ENCODE measurements at places on chromosomes 7 and 10.
A peak's percentile ranks its signal among the peaks of the same experiment; 100 is the strongest.

DNA sequence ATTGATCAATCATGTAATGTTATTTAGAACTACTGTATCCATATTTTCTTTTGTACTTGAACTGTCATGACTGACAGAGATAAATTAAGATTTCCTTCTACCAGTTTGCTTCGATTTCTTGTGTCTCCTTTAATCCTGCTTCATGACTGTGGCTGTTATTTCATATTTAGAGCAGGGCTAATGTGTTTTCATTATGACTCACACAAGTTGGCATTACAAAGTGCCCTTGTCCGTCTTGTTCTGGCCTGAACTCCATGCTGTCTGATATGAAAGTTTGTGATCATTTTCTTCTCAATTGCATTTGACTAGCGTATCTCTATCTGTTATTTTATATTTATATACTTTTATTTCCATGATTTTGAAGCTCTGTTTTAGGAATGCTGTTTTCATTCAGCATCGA lies 344.1 kb upstream of the PRKCQ start:
- peak; percentile 77 for DNase-seq

DNA sequence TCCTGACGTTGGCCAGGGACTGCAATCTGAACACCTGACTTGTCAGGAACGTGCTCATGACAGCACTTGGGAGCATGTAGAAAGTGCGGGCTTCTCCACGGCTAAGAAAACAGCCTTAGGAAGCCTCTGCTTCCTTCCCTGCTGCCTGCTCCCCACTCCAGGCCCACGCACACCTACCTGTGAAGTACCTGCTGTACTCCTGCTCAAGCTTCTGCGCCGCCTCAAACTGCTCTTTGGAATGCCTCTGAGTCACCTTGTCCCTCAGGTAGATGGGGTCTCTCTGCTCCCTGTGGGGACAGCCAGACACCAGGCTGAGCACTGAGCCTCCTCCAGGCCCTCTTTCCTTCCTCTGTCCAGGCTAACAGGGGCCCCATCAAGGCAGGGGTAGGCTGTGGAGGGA lies 132.7 kb downstream of the DLG5 start:
- DNase-seq = no peak

DNA sequence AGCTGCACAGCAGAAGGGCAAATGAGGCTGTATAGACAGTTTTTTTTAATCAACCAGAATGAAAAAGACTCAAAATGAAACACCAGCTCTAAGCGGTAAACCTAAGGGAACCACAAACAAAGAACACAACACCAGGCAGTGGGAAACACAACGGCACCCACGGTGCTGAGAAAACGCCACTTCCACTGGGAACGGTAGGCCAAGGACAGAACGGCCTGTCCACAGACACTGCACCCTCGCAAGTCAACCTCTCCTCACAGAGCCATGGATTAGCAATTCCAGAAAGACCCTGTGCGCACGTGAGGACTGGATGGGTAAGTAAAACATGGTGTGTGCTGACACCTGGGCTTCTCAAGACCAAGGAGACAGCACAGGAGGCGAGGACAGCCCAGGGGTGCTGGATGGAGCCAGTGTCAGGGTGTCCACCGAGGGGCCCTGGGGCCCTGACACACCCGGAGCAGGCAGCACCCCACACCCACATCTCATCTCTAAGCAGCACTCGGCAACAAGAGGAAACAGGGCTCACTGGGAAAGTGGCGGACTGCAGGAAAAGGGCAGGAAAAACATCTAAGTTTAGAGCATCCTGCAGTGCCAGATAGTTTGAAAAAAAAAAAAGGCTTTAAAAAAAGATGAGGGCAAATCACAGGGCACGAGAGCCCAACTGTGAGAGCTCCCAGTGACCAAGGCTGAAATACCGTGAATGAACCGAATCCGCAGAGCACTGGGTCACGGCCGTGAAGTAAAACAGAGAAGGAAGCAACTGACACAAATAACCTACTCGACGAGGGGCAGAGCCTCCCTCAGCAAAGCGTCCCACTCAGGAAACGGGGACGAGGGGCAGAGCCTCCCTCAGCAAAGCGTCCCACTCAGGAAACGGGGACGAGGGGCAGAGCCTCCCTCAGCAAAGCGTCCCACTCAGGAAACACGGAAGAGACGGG lies 120.2 kb downstream of the MAD1L1 start:
- DNase-seq = no peak

DNA sequence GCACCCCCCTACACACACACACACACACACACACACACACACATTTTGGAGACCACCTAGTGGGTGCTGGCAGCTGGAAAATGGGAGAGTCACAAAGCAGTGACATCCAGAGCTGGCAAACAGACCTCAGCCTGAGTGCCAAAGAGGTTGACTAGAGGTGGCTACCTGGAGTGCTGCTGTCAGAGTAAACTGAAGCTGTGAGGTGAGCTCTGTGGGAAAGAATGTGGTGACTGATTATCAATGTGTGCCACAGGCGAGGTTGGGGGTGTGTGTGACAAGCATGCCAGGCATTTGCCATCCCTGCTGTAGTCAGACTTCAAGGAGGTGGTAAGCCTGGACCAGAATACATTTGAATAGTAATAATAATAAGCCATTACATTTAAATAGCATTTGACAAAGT lies 120.6 kb downstream of the SLIT1 start:
- DNase-seq = no peak

DNA sequence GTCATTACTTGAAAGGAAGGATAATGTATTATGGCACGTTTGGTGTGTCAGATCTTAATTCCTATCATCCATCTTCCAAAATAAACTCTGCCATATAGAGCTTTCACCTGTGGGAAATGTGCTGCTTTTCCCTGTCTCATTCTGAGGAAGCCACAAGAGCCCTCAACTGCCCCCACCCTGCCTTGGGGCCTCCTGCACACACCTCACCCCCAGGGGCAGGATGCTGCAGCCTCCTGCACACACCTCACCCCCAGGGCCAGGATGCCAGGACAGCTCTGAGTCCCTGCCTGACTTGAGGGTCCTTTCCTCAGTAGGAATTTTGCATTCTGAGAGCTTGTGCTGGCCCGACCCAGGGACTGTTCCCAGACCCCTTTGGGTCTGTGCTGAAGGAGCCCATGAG lies 67.1 kb downstream of the COL13A1 start:
- no peak for DNase-seq

DNA sequence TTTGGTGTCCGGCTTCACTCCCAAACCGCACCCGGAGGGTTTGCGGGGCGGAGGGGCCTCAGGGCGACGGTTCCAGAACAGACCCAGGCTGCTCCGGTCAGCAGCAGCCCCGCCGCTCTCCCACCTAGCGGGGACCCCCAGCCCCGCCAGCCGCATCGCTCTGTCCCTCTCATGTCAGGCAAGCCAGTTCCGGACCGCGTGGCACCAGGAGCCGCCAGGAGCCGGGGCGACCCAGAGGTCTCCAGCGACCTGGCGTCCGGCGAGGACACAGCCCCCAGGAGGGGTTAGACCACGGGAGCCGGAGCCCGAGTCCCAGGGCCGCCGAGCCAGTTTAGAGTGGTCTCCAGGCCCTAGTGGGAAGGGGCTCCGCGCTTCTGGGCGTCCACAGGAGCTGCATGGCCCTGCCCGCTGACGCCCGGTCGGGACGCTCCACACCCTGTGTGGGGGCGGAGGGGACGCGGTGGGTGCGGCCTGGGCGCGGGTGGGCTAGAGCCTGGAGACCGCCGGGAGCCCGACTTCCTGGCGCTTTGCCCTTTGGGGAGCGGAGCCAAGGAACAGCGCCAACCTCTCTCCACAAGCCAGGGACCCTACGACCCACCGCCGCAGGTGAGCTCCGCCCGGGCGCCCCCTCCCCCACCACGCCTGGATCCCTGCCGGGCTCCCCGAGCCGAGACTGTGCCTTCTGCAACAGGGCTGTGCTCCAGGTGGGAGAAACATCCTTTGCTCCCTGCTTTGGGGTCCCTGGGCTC lies 43.4 kb downstream of the ZNF117 start:
- DNase-seq = no peak

GRCh38 chr7:134954197-134955082 lies 31.9 kb upstream of the AGBL3 start:
- DNase-seq = peak; percentile 22

DNA sequence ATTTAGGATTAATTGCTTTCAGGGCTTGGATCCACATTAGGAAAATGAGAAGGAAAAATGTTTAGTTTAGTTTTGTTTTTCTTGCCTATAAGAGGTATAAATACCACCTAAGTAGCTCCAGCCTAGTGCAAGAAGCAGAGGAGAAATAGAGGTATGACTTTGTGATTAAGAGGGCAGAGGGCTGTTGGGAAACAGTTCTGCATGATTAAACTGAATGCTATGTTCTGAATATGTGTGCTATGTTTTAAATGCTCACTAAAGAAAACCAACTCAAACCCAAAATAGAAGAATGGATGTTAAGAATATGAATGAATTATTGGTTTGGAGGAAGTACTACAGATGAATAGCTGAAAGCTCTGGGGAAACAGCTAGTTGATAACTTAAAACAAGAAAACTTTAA lies 7.6 kb downstream of the CALCR start:
- DNase-seq = no peak

- no peak for DNase-seq
Measured at GRCh38 chr10:91040343-91040742, 119.5 kb upstream of the ANKRD1 start.

DNA sequence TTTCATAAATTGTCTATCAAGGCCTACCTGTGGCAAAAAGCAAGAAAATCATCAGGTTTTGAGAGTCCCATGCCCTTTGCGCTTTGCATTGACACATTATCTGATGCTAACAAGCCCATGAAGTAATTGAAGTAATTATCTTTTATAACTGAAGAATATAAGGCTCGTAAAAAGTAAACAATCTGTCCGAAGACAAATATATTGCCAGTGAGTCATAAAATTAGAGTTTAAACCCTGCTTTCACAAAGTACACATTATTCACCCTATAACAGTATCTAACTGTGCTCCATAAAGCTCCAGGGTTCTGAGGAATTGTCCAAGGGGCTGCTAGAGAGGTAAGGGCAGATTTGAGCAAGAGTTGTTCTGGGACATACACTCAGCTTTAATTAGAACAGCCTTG lies 102.3 kb upstream of the PPP1R3A start:
- peak; percentile 74 for DNase-seq

DNA sequence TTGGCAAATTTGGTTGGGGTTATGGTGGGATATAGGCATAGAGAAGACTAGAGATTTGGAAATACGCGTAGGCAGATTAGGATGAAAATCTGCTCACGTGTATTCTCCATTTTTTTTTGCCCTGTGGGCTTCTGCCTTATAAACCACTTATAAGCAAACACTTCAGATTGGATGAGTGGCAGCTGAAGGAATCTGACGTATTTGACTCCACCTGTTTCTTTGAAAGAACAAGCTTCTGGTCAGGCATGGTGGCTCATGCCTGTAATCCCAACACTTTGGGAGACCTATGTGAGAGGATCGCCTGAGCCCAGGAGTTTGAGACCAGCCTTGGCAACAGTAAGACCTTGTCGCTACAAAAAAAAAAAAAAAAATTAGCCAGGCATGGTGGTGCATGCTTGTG lies 5.1 kb downstream of the STK31 start:
- DNase-seq = no peak

GRCh38 chr10:15719899-15720634 lies at the start of gene ITGA8:
ITGA8 (minus strand) TSS chr10:15719922; CDS start chr10:15719771, 151 bp downstream.
- no peak for DNase-seq

DNA sequence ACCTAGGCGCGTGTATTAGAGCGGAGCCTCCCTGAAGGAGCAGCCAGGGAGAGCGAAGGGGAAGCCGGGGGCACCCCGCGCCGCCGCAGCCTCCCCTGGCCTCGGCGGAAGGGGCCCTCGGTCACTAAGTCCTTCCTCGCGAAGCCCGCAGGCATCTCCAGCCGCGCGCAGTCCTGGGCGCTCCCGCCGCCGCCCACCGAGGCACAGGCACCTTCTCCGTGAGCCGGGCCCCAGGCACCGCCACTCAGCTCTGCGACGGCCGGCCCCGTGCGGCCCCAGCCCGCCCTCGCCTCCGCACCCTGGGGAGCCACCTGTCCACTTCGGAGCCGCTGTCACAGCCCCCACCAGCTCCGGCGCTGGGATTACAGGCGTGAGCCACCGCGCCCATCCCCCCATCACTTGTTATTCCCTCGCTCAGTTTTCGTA lies 80.8 kb downstream of the ZNF467 start:
- no peak for DNase-seq

DNA sequence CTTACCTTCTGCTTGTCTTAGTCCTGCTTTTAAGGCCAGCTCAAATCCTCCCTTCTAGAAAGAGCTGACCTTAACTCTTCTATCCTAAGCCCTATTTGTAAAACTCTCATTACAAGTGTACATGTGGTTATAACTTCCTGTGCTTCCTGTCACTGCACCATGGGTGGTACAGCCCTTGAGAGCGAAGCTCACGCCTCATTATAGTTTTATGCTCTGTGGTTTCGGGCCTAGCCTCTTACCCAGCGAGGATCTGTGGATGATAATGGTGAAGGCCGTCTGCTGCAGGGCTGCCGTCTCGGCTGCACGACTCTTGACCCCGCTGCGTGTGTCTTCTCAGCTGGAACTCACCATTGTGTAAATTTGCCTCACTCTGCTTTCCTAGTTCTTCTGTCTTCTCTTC lies 74.6 kb downstream of the CUL1 start:
- DNase-seq = no peak

GRCh38 chr10:100529475-100530298 lies at the start of gene NDUFB8:
NDUFB8 (minus strand) TSS chr10:100529871; CDS start chr10:100529851, 20 bp downstream.
- DNase-seq = peak; percentile 70

GRCh38 chr7:87567052-87567451 lies 33.6 kb downstream of the ABCB1 start:
- DNase-seq = no peak

- peak; percentile 3 for DNase-seq
Measured at GRCh38 chr10:55500931-55501559, 700.0 kb upstream of the PCDH15 start.

GRCh38 chr10:61791216-61791615 lies 110.3 kb upstream of the ARID5B start:
- DNase-seq = no peak

GRCh38 chr7:118845791-118846190 lies 621.3 kb downstream of the ANKRD7 start:
- no peak for DNase-seq

DNA sequence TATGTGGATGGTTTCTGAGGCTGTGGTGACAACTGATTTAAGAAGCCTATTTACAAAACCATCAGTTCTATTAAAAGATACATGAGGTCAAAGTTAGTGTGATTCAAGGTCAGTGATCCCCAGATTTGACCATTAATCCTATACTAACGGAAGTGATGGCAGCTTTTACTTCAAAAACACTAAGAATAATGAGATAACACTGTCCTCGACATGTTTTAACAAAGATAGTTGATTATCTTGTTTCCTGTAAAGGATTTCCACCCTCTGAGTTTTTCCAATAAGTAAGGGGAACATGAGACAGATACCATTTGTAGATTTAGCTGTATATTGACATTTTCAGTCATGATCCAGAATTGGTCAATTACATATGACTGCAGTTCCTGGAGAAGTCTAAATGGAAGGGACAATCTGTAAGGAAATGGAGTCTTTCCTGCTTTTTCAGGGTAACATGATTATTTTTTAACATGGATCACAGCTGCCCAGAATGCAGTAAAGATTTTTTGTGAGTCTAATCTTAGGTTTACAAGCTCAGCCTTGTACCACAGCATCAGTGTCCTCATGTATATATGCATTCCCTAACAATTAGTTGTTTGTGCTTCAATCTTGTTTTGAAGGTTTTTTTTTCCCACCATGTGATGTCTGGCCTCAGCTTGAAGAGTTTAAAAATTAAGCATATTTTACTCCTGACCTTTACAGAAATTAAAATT lies 188.0 kb downstream of the PPP1R9A start:
- peak; percentile 89 for DNase-seq
